Sciatic nerve (tissue), 2 donors: ENCODE measurements at places on chromosomes 2 and 18. TPM values are rescaled to one million over a fixed set of nuclear protein-coding genes. Genes with fewer than 3 reads are reported as not detected.

GRCh38 chr2:164675027-164675426 lies 53.7 kb upstream of the GRB14 start:
- DNase-seq, result no peak

DNA sequence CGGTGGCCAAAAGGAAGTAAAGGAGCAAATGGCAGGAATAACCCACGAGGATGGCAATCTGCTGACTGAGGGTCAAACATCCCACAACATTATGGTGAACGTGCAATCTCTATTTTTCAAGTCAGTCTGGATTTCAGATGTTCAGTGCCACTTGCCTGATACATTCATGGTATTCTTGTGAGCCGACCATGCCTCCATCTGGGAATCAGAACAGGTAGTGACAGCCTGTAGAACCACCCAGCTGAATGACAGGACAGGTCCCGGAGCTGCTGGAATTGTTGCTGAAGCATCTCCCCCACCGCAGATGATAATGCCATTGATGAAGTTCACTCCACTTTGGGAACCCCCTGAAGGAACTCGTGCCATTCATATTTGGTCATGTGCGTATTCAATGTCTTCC lies 123.2 kb downstream of the CAPN13 start:
- DNase-seq, result no peak

DNA sequence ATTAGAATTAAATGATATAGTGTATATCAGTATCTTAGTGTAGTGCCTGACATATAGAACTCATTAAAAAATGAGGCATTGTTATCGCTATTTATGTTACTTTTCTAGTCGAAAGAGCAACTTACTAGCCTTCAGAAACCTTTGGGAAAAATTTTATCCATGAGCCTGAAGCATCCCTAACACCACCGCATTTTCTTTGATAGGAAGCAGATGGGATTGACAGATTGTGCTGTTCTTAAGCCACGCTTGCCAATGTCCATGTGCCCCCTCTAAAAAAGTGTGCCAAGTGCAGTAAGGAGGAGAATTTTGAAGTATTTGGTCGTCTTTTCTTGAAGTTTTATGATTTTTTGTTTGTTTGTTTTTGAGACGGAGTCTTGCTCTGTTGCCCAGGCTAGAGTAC lies 29.1 kb downstream of the PPM1B start:
- no peak for DNase-seq

ELOA2 gene
- not detected for total RNA-seq

- no peak for DNase-seq
Measured at GRCh38 chr2:237472187-237472712, 14.8 kb upstream of the MLPH start.

DNA sequence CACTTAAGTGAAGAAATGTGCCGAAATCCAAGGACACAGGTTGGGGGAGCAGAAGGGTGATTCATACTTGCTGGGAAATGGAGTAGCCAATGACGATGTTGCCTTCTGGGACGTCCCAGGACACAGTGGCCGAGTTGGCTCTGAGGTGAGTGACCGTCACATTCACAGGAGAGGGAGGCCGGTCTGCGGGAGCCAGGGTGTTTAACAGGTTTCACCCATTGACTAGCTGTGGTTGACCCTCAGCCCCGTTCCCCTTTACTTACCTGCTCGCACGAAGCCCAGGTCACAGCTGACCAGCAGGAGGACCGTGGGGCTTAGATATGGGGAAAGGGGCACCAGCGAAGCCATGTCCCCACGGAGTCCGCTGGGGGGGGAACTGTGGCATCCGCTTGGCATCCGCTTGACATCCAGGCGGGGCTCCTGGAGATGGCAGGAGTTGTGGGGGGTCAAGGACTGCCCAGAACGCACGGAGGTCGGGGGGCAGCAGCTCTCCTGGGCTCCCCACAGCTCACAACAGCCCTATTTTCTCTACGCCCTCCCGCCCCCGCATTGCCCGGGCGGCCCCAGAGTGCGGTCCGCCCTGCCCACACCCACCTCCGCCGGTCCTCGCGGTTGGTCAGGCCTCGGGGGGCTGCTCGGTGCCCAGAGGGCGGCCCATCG lies 586 bp downstream of the FNDC4 start:
- no peak for DNase-seq
